ENCODE measurements at places on chromosomes 11 and 22.

DNA sequence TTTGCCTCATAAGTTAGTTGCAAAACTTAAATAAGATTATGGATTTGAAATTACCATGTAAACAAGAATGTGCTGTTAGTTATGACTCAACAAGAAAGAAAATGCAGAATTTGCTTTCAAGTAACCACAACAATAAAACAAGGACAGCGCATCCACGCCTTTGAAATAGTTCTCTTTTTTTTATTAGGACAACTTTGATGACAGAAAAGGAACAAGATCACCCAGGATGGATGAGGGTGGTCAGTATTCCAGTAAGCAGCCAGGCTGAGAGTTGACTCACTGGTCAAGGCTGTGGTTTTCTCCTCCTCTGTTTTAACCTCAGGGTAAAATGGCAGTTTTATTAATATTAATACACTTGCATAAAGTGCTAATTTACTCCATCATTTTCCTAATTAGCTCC is 544.4 kb downstream of the OPCML start:
- no peak for DNase-seq

DNA sequence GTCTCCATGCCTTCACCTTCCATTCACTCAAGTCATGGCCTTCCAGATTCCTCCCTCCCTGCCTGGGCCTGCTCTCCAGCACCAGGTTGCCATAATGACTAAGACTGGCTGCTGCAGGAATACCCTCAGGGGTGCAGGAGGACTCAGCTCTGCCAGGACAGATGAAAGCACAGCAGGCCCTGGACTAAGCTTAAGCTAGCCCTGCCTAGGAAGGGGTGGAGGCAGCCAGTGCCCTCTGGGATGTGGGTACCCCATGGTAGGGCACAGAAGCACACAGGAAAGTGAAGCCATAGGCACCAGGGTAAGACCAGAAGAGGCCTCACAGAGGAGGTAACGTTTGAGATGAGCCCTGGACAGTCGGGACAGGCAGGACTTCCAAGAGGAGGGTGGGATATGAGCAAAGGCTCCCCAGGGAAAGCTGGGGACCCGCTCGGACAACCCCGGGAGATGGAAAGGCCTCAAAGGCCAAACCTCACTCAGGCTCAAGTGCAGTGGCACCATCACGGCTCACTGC is 3.0 kb upstream of the RIN1 start:
- no peak for DNase-seq

DNA sequence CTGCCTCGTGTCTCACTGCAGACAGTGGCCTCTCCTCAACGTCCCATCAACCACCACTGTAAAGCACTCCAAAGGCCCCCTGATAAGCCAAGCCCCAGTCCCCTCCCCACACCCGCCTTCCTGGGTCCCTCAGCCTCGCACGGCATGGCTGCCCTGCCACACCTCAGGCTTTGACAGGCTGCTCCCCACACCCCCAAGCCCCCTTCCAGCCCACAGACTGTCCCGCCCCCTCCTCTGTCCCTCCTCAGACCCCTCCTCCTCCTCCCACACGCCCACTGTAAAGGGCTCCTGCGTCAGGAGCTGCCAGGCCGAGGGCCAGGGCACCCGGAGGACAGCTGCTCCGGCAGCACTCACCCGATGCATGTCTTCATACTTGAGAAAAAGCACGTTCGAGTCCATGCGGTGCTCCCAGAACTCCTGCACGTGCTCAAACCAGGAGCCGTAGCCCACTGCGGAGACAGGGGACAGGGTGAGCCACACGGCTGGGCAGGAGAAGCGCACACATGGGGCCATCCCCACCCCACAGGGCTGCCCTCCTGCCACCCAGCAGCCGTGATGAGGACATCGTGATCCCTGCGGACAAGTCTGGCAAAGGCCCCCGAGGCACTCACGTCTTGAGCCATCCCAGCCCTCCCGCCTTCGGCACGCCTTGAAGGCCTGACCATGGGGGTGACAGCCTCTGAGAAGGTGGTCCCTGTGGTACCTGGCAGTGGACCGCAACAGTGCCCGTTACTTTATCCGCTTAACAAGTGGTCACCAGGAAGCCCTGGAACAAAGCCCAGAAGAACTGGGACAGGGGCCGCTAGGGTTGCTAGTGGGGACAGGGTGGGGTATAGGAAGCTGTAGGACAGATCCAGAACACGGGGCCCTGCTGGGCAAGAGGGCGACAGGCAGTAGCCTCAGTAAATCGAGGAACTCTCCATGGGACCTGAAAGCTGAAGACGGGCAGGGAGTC is 21.5 kb upstream of the EFCAB6 start:
- DNase-seq: no peak

DNA sequence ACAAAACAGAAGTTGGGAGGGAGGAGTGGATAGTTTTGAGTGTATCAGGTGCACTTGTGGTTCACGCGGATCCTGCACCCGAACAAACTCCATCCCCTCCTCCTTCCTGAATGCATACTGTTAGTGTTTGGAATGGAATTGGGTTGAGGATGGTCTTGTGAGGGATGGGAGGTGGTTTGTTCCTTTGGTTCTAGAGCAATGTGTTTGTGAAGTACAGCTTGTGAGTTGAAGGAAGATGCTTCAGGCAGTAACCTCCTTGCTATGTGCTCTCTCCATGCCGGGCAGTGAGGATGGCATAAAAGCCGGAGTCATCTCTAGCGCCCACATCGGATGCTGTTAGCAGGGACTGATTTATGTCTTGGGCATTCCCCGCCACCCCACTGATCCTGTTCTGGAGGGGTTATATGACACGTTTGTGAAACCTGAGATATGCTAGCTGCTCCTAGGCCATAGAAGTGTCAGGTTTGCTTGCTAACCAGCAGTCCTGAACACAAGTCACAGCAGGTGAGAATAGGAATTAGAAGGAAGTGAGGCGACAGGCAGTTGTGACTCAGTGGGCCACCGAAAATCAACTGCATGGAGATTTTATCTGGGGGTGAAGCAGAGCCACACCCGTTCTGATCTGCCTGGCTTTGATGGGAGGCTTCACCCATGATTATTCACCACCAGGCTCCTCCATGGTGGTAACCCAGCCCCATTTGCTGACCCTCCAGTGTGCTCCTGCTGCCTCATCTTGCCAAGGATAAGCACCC is 2.2 kb downstream of the BCR start:
- peak; percentile 77 for DNase-seq

DNA sequence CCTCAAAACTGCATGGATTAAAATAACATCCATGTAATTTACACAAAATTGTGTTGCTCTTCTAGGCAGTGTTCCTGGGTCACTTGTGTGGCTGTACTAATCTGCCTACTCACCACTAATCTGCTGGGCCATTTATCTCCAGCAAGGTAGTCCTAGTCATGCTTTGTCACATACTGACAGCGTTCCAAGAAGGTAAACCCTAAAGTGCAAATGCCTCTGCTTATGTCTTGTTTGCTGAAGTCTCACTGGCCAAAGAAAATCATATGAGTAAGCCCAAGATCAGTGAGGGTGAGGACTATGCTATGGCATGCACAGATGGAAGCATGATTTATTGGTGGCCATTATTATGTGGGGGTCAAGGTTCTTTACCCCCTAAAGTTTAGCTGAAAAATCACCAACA is 630.2 kb upstream of the LUZP2 start:
- DNase-seq: no peak
